ENCODE measurements at places on chromosomes 1 and 21. TPM values are rescaled to one million over a fixed set of nuclear protein-coding genes. Genes with fewer than 3 reads are reported as not detected.

CACNA1S gene
- total RNA-seq, result not detected

MMEL1 gene
- total RNA-seq, result 3.7 TPM

KRTAP21-2 gene
- not detected for total RNA-seq

CD1D gene
- 0.16 TPM for total RNA-seq

ATP5PB gene
- 98.7 TPM for total RNA-seq

KLHDC8A gene
- not detected for total RNA-seq

ADAM30 gene
- not detected for total RNA-seq

NHLH1 gene
- 0.43 TPM for total RNA-seq

OR6K3 gene
- not detected for total RNA-seq

LENEP gene
- 3.2 TPM for total RNA-seq

EDARADD gene
- 0.38 TPM for total RNA-seq
